ENCODE measurements at places on chromosomes 6 and 20.
A peak's percentile ranks its signal among the peaks of the same experiment; 100 is the strongest.

DNA sequence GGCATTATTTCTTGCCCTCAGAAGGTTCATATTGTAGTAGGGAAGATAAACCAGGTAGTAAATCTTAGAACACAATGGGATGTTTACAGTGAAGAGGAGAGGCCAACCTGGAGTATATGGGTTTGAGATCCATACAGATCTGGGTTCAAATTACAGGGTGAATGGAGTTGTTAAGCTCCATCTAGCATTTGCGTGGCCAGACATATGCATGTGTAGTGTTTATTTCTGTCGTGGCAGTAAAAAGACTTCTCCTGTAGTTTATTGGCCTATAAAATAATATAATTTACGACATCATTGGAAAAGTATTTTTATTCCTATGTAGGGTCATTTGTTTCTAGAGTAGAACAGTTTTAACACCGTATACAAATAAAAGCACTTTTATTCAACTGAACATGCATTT is 25.2 kb upstream of the TULP4 start:
- DNase-seq = no peak

- peak; percentile 63 for DNase-seq
Observed at GRCh38 chr20:32007787-32008616, 2.2 kb upstream of the CCM2L start.

DNA sequence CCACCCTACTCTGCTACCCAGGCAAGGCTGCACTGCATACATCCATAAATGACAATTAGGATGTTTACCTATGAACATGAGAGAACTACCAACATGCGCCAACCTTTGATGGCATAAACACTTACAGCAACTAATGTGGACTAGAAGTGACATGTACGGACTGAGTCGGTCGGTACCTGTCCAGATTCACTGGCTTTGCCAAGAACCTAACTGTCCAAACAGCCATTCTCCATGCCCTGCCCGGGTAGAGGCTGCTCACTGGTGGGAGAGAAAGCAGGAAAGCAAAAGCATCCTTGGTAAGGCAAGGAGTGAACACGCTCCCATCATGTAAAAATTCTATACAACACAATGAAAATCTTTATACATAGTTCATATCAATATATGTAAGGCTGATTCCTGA is 30.0 kb downstream of the SYNDIG1 start:
- DNase-seq = no peak

- no peak for DNase-seq
Observed at GRCh38 chr6:165826487-165827189, 163.6 kb upstream of the PDE10A start.

DNA sequence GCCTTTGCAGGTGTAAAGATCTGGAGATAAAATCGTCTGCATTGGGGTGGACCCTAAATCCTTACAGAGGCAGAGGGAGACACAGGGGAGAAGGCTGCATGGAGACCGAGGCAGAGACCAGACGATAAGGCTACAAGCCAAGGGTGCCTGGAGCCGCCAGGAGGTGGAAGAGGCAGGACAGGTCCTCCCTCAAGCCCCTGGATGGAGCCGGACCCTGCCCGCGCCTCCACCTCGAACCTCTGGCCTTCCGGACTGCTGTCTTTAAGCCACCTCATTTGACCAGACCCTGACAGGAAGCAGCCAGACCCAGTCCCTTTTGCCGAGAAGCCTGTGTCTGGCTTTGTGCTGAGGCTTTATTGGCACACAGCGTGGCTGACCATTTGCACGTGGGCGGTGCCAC is 183.8 kb downstream of the TAF4 start:
- no peak for DNase-seq

- no peak for DNase-seq
Observed at GRCh38 chr20:33263784-33264183, 19.2 kb upstream of the BPIFB1 start.

- no peak for DNase-seq
Observed at GRCh38 chr6:50076431-50076830, 26.7 kb upstream of the DEFB112 start.

DNA sequence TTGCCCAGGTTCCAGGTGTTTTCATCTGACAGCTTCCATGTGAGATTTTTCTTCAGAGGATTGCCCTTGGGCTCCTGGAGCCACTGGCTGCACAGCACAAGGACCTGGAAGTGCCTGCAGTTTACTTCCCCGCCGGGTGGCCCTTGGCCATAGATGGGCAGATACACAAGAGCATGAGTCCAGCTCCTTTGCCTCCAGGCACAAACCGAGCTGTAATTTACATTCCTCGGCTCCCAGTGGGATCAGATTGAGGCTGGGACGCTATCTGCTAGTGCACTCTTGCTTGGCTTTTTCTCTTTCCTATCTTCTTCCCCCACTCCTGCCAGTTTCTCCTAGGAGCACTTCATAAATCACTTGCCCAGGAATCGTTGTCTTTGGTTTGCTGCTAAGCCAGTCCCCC is 85.4 kb upstream of the RALY start:
- DNase-seq = no peak

Measured in right atrium auricular region (tissue), 2 donors.